ENCODE measurements at places on chromosomes 3 and 15. TPM values are rescaled to one million over a fixed set of nuclear protein-coding genes. Genes with fewer than 3 reads are reported as not detected.

DNA sequence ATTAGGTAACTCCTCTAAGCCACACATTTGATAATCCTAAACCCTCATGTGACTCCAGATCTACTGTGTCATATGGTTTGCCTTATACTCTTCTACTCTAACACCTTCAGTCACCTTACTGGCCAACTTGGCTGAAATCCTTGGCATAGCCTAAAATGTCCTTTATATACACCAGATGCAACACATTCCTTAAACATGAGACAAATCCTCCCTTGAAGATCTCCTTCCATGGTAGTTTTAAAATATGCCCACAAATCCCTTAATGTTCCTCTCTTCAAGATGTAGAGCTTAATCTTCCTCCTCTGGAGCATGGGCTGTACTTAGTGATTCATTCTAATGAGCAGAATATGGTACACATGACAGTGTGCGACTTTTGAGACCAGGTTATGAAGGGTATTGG, 238.9 kb downstream of the SUCLG2 start:
- no peak for DNase-seq

DNA sequence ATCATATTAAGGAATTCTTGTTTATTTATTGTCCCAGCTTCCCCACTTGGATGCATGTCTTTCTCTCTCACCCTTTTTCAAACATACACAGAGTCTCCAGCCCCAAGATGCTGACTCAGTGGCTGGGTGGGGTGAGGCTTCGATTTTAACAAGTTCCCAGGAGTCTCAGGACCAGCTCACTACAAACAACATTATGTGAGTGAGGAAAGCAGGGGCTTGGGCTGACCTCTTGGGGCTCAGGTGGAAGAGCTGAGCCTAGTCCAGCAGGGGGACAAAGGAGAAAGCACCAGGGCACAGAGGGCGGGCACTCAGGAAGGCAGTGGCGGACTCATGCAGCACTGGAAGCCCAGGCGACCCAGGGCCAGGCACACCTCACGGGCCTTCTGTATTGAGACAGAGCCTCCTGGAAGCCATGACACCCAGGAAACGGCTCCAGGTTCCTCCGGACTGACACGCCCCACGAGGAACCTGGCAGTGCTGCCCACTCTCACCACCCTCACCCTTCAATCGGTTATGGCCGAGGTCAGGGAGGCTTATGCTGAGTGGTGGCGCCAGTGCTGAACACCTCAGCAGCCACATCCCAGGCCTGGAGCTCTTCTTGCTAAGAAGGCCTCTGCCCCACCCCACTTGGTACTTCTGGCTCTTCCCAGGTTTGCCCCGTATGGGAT, 97.4 kb downstream of the LRIG1 start:
- DNase-seq: no peak

GRCh38 chr3:71690341-71690841, 34.8 kb downstream of the EIF4E3 start:
- no peak for DNase-seq

DNA sequence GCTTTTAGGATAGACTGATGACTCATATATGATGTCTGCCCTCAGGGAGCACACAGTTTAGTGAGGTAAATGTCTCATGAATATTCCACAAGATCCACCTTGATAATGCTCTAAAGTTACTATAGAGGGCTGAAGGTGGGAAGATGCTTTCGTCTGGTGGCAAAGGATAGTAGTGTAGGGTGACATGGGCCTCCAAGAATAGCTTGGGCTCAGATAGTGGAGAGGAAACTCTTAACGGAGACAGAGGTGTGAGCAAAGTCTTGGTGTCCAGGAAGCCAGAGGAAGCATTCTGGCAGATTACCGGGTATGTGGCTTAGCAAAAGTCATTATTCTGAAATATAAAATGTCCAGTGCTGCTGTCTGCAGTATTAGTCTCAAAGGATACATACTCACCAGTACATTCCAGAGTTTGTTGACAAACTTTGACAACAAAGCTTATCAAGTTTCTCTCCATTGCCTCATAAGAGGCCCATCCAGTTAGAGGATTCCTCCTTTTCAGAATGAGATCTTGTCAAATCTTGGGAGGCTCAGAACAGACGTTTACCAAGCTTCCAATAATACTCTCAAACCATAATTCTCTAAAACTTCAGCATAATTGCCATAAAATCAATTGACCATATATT, 316.7 kb downstream of the LPP start:
- no peak for DNase-seq

DNA sequence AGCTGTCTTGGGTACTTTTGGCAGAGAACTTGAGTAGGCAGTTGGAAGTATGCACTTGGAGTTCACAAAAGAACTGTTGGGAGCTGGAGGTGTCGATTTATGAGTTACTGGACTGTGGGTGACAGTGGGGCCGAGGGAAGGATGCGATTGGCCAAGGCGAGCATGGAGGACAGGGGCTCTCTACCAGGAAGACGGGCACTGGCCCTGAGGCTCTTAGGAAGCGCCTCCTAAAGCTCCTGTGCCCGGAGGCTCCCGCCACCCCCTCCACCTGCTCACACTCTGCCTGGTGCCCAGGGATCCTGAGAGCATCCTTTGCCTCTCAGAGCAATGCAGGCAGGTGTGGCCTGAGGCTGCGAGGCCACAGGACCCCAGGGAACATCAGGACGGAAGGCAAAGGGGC, 69.0 kb downstream of the CRTC3 start:
- no peak for DNase-seq

- DNase-seq: no peak
These were observed 15.7 kb downstream of the SCAANT1 start for GRCh38 chr3:63896332-63897030.

DNA sequence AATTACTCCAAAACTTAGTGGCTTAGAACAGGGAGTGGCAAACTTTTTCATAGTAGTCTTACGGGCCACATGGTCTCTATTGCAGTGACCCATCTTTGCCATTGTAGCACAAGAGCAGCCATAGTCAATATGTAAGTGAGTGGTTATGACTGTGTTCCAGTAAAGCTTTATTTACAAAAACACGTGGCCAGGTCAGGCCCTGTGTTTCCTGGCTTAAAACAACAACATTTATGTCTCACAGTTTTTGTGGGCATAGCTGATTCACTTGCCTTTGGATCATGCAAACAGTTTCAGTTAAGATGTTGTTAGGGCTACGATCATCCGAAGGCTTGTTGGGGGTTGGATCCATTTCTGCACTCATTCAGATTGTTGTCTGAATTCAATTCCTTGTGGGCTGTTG, 103.8 kb downstream of the CHCHD6 start:
- no peak for DNase-seq

EXD1 gene
- total RNA-seq: not detected

HYAL1 gene
- total RNA-seq: 15.2 TPM

GRCh38 chr15:31393444-31394091, 66.9 kb downstream of the KLF13 start:
- peak; percentile 27 for DNase-seq

DNA sequence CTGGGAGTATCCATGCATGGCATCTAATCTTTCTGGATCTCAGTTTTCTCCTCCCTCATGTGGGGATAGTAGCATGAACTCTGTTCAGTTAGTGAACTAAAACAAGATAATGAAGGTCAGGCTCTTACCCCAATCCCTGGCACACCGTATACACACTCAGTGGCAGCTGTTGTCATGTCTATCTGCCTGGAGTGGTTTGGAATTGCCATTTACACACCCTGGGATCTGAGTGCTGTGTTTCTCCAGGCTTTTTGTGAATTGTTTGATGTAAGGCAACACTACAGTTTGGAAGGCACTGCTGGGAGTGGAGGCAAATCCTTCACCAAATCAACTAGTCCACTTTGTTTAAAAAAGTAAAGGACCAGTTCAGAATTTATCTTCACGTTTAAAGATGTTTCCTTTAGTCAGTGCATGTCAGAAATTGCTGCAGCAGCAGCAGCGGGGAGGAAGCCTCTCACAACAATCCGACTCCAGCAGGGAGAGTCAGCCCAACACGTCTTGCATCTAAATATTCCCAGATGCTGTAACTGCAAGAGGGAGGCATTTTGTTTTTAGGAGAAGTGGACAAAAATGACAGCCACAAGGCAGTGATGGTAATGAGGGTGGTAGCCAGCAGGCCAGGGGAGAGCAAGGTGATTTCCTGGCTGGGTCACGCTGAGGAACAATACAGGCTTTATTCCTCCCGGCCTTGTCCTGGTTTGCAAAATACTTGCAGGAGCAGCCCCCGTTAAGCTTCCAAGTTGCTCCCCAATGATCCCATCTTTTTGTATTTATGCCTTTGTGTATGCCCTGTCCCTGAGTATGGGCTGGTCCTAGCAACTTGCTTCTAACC, 128.5 kb upstream of the LRIG1 start:
- no peak for DNase-seq

DNA sequence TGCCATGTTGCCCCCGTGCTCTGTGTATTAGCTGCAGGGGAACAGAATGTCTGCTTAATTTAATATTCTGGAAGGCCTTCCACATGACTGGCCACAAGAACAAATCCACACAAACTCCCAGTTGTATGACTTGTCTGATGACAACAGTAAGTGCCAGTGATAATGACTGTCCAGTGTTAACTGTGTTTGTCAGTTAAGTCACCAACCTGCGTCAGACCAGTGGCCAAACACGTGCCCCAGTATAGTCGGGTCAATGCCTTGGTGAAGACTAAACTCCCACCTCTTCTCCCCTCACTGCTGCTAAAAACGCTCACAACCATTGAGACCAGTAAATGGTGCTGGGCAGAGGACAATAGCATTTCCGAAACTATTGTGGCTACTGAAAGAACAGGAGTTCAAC, 9.8 kb upstream of the ATP13A5 start:
- no peak for DNase-seq

- no peak for DNase-seq
These were observed 108.3 kb downstream of the SLC49A4 start for GRCh38 chr3:122903171-122903570.

CIAO2A gene
- 88.7 TPM for total RNA-seq

DNA sequence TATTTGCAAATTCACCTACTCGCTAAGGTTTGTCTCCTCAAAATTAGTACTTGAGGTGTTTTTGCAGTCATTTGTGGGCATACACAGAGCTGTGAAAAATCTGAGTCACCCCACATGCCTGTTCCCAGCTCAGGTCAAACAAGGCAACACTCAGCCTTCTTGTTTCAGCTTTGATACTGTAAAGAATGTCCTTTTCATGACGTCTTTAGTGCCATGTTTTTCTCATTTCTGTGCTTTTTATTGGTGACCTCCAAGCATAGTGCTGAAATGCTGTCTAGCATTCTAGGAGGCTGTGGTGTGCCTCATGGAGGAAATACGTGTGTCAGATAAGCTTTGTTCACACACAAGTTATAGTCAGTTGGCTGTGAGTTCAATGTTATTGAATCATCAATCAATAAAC, 8.8 kb downstream of the CAPN3 start:
- DNase-seq: no peak

DNA sequence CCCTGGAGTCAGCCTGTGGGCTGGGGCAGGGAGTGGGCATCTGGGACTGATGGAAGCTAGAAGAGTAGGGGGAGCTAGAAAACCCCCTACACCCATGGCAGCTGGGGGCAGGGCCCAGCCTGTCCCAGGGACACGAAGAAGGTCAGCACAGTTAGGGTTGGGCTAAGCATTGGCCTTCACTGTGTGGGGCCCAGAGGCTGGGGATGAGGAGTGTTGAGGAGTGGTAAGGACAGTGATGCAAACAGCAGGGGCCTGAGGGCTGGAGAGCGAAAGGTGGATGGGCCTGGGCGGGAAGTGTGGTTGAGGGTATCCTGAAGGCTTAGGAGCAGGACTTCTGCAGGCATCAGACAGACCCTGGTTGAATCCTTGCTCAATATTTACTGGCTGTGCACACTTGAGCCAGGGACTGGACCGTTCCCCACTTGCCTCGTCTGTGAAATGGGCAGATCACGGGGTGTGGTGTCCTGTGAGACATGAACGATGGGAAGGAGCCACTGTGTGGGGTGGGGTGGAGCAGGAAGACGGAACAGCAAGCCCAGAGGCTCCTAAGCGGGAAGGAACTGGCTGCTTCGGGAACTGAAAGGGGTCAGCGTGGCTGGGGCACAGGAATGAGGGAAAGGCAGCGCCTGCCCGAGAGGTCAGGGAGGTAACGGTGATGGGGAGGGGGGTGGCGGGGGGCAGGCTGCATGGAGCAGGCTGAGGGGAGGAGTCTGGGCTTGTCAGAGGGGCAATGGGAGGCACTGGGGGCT, 7.3 kb downstream of the PRKCD start:
- DNase-seq: no peak

MDFIC2 gene
- not detected for total RNA-seq

GRCh38 chr3:182795389-182795782, 2.1 kb downstream of the ATP11B start:
- peak; percentile 61 for DNase-seq

GRCh38 chr3:179179979-179180759, 32.0 kb downstream of the PIK3CA start:
- DNase-seq: no peak

GRCh38 chr3:177483182-177483967, 286.1 kb upstream of the TBL1XR1 start:
- DNase-seq: no peak

VGLL3 gene
- total RNA-seq: 8.0 TPM

GP9 gene
- total RNA-seq: 0.37 TPM

Measured in colonic mucosa (tissue), 4 donors.